Choroid plexus epithelial cell (primary cell): ENCODE measurements at places on chromosomes 7 and 10.

GRCh38 chr10:97850446-97850845 is 803 bp downstream of the GOLGA7B start:
- DNase-seq, result no peak

DNA sequence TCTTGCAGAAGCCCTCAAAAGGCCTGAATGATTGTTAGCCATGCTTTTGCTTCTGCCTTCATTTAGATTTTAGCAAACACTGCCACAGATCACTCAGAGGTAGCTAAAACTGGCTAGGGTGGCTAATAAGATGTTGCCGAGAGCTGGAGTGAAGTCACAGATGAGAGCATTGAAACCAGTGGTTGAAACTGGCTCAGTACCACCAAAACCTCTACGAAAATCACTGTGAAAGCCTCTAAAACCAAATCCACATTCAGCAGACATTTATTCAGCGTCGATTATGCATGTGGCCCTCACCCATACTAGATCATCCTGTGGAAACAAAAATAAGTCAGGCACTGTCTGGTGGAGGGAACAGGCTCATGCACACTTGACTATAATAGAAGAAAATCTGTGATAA is 50.8 kb downstream of the PIK3CG start:
- DNase-seq, result no peak

DNA sequence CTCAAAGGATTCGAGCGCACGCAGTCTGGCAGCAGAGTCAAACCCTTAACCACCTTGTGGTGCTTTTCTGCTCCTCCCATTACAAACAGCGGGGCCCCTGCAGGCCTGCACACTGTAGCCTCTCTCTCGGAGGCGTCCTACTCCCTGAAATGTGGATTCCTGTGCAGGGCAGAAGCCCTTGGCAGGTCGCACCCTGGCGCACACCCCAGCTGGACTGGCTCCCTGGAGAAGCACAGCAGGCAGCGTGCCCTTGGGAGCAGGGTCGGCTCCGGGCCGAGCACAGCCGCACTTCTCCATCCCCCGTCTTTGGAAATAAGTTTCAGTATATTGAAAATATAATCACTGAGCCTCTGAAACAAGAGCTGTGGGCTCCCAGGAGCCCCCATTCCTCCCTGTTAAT is 144.1 kb downstream of the C10orf105 start:
- no peak for DNase-seq

DNA sequence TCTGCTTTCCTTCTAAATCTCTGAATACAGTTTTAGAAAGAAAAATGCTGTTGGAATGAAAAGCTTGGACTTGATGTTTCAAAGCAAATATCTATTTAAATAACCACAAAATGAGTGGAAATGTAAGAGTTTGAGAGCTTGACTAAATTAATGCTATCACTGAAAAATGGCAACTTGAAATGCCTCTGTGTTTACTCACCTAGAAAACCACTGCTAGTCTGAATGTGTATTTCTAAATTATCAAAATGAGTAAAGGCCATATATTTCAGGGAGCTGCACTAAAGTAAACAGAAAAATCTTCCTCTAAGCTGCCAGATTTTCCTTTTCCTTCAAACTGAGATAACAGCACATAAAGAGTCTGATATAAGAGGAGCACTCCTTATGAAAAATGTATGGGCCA is 87.9 kb downstream of the DPY19L1 start:
- peak; percentile 12 for DNase-seq

DNA sequence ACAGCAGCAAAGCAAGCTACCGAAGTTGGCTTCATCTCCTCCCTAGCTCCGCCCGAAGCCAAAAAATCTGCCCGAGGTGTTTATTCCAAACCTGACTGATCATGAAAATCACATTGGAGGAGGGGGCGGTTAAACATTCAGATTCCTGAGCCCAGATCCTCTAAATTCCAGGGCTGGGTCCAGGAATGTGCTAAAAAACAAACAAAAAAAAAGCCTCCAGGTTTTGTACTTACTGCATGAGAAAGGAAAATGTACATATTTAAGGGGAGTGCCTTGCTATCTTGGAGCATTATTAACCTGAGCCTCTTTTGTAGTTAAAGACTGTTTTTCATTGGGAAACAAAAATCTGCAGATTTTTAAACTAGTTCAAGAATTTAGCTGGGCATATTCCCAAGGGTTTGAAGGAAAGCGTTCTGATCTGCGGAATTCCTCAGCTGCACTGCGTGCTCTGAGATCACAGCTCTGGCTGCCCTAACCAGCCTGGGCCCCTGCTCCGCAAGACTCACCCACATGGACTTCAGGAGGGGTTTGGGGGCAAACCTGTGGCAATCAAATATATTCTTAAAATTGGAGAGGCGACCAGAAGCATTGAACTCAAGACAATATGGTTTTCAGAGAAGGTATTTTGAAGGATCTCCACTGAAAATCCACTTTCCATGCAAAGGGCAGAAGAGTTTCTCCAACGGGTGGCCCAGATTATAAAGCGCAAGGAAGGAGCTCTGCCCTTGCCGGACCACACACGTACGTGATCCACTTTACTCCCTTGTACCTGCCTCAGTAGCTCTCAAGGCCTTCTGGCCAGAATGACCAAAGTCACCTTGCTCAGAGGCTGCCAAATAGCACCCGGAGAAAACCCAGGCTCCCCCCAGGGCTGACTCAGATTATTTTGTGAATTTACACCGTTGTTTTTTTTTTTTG is 10.0 kb upstream of the TNS3 start:
- peak; percentile 63 for DNase-seq

- DNase-seq, result no peak
These were observed 2.4 kb downstream of the HOXA3 start for GRCh38 chr7:27149842-27150567.
